ENCODE measurements at places on chromosomes 3 and 15.

GRCh38 chr3:155325263-155325835 is 31.9 kb upstream of the STRIT1 start:
- DNase-seq: no peak

DNA sequence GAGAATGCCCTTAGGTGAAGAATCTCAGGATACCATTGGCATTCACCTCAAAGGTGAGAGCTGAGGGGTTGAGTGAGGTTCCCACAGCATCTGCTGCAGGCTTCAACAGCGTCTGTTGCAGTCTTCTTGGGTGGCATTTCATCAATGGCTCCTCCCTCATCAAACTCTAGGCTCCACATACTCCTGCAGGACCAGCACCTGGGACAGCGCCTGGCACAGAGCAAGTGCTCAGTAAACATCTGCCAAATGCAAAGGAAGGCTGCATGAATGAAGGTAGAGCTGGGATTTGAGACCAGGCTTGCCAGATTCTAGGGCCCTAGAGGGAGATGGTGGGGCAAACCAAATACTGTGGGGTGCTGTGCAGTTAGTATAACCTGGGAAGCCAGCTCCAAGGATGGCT is 9.6 kb downstream of the TRH start:
- no peak for DNase-seq

- no peak for DNase-seq
These were observed 981.2 kb upstream of the CFAP20DC start for GRCh38 chr3:60030982-60031381.

DNA sequence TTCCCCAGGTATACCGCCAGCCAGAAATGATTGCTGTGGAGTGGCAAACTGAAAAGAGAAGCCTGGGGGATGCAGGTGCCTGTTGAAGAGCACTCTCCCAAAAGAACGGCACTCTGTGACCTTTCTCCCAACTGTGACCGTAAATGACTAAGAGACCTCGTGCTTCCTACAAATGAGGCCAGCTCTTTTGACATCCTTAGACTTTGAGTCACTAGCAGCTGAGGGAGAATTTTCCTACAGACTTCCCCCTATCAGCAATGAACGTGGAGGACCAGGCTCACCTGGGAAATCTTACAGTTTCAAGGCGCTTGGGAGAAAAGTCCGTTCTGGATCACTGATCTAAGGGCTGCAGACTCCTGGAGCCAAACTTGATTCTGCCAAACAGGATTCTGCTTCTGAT is 8.6 kb downstream of the AQP9 start:
- DNase-seq: no peak

- no peak for DNase-seq
These were observed 307.3 kb upstream of the PLSCR5 start for GRCh38 chr3:146912241-146913015.

GRCh38 chr3:194162070-194162678 is 26.2 kb downstream of the HES1 start:
- no peak for DNase-seq

DNA sequence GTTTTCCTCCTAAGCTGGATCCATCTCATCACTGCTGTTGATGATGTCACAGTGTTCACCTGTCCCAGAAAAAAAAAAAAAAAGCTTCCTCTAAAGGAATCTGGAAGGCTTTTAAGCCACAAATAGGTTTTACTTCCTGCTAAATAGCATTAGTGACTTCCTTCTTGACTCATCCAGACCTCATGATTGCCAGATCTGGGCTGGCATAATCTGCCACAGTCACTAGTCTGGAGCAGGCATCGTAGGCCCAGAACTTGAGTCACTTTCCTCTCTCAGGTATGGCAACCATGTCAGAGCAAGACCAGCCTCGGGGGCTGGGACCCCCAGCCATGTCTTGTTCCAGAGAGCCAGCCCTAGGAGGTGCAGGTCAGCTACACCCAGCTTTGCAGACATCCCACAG is 266.5 kb upstream of the CADM2 start:
- DNase-seq: no peak

- no peak for DNase-seq
These were observed 4.8 kb downstream of the PAQR5 start for GRCh38 chr15:69303337-69304181.

GRCh38 chr3:106482451-106482850 is 613.6 kb upstream of the CBLB start:
- no peak for DNase-seq

DNA sequence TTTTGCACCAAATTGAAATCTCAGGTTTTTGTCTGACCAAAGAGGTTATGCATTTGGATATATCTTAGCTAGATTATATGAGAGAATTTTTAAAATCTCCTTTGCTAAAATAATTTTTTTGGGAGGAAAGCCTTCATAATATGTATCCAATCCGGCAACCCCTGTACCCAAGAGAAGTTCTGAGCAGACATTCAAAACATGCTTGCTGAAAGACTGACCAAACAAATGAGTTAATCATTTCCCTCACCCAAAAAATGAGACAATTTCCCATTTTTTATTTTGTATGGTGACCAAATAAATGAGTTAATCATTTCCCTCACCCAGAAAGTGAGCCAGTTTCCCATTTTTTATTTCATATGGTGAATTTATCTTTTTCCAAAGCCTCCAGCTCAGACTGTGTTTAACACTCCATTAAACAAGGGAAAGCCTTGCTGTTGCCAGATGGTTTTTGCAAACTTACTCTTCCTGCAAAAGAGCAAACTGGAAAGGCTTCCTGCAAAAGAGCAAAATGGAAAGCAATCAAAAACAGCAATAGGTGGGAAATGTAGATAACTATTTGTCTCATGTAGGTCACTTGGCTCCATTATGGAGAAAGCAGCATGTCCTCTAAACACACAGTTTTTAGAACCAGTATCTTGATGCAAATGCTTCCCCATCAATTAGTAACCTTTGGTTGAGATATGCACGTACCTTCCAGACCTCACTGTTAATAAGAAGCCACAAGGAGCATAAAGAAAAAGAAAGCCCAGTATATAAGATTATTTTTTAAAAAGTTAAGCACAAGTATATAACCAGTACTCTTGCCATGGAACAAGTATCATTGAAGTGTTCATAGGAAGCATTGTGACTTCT is 78.4 kb upstream of the OSTN start:
- no peak for DNase-seq

GRCh38 chr3:63613561-63613960 is 38.9 kb upstream of the SNTN start:
- no peak for DNase-seq

GRCh38 chr15:60363903-60364611 is 33.7 kb downstream of the ANXA2 start:
- no peak for DNase-seq

DNA sequence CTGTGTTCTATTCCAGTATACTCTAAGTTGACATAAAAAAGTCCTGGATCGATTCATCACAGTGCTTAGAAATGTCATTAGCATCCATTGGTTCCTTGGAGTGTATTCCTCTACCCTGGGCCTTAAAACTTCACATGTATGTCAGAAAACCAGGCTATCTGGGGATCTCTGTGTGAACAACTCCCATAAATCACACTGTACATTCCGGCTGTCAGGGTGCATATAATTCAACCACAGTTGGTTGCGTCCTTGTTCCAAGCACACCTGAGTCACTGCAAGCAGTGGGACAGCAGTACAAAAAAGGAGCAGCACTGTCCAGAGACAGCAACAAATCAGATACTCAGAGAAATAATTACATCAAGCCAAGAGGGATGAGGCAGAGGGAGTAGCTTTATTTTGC is 52.4 kb downstream of the PDZRN3 start:
- DNase-seq: no peak
